ENCODE measurements at places on chromosomes 12 and 14.

DNA sequence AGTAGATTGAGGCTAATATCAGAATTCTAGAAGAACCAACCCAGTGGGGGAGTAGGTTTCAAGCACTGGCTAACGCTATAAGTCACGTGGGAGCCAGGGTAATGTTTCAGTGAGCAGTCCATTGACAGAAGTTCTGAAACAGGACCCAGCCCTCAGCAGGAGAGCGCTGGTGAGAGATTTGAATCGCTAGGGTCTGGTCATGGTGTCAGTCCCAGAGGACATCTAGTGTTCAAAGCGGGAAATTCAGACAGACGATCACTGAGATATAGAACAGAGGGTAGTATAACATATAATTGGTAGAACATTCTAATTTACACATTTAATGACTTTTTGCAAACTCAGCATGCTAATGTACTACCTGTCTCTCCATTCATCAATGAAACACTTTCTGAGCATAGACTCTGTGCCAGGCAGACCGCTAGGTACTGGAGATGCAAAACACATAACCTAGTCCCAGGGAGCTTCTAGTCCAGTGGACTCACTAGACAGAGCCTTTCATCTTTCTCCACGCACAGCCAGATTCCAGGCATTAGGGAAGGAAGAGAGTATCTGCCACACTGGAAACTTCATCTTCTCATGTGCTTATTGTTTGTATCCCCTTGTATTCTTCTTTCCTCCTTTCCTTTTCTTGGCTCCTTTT, 35.4 kb upstream of the RNASE3 start:
- peak; percentile 90 for DNase-seq

GRCh38 chr12:127400221-127400620, 866.7 kb upstream of the TMEM132C start:
- DNase-seq: no peak

- DNase-seq: no peak
Measured at GRCh38 chr14:54767139-54767431, 135.5 kb downstream of the GCH1 start.

DNA sequence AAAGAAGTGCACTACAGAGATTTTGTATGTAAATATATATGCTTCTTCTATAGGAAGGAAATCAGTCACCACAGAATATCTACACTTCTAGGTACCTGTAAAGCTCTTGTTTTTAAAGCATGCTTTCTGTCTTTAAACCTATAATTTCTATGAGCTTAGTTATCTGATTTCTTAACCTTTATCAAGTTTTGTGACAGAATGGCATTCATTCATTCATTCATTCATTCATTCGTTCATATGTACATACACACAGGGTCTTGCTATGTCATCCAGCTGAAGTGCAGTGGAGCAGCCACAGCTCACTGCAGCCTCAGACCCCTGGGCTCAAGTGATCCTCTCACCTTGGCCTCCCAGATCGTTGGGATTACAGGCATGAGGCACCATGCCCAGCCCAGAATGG, 16.1 kb downstream of the PPHLN1 start:
- DNase-seq: no peak

- no peak for DNase-seq
Measured at GRCh38 chr12:25368557-25368956, 117.8 kb upstream of the KRAS start.

GRCh38 chr14:69693801-69694729, 72.9 kb upstream of the SRSF5 start:
- DNase-seq: peak; percentile 73

- DNase-seq: no peak
Measured at GRCh38 chr14:79656056-79656455, 555.2 kb downstream of the DIO2 start.

DNA sequence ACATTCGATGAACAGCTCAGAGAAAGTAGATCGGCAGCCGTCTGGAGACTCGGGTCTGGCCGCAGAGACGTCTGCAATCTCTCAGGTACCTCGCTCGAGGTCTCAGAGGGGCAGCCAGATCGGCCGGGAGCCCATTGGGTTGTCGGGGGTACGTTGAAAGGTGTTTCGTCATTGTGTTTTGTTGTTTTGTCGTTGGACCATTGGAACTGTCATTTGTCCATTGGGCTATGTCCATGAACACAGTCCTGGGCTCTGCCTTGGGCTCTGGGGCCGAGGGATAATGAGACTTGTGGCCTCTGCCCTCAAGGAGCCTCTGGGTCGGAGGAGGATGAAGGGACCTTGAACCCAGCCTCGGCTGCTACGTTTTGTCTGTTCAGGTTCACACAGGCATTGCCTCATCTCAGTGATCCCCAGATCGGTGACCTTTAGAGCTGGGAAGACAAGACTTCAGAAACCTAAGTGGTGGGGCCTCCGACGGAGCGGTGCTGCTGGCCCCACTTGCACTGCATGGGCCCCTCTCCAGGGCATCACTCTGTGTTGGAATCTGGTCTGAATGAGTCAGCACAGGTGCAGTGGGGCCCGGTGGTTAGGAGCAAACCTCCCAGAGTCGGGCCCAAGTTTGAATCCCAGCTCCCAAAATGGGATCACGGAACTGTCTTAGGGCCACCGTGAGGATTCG, 23.6 kb upstream of the MLXIP start:
- DNase-seq: no peak

DNA sequence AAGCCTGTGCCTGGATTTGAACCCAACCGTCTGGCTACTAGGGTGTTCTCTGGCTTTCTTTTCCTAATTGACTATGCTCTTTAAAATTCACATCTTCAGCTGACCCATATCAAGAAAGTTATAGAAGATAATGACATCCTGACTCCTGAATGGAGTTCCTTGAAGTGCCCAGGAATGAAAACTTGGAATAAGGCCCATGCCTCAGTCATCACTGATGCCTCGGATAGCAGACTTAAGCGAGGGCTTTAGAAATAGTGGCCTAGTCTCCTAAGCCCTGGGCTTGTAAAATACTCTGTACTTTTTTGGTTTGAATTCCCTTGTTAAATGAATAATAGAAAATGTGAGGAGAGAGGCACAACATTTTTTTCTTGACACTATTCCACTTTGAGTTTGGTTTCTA, 39.0 kb downstream of the CHST11 start:
- DNase-seq: no peak

DNA sequence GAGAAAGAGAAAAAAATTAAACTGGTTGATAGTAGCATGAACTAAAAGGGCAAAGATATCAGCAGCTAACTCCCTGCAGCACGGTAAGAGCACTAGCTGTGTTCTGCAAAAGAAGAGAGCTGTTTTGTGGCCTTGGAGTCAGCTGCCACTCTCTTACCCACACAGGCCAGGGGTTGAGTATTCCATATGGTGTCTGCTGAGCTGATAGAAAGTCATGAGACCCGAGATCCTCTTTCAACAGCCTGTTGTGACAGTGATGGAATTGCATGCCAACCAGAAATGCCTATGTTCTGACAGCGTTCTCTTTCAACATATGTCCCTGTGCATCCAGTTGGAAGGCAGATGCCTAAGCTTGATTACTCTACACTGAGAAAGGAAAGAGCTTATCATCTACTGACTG, 39.9 kb downstream of the TMTC1 start:
- DNase-seq: no peak

- DNase-seq: no peak
Measured at GRCh38 chr14:44564908-44565307, 57.8 kb upstream of the FSCB start.

DNA sequence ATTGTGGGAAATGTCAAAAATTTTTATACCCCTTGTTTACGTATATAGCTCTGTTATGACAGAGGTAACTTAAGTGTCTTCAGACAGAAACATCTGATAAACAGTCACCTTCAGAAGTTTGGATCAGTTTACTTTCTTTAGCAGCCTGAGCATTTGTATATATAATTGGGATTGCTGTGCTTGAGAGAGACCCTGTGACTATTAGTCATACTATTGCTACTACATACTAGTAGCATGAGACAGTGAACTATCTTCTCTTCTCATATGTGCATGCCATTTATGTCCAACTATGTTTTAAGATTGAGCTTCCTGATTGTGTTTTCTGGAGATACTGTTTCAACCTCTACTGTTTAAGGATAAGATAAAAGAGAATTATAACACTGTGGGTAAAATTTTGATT, 101.5 kb downstream of the PDE6H start:
- no peak for DNase-seq

DNA sequence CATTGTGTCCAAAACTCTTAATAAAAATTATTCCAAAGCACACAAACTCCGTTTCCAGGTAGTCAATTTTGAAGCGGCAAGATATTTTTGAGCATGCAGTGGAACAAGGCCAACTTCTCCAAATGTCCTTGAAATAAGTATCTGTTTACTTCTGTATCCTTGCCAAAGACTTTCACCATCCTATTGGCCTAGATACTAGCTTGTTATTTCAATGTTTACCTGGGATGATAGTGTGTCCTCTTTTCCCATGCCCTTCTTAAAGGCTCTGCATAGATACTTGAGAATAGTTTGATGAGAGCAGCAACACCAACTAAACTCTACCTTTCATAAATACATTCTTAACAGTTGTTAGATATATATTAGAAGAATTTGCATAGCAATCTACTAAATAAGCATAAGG, 160.9 kb downstream of the KCNC2 start:
- no peak for DNase-seq

DNA sequence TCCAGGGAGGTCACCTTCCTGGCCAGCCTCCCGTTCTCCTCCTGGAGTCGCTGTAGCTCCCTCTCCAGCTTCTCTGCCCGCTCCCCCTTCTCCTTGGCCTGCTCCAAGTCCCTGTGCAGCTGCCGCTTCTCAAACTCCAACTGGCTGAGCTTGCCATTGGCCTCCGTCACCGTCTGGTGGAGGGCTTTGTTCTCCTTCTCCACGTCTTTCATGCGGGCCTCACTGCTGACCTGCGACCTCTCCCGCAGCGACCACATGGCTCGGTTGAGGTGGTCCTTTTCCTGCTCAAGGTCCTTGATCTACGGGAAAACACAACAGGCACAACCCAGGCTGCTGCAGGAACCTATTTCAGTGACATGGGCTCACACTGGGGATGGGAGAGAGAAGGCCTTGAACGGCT, 69.3 kb upstream of the GPR68 start:
- DNase-seq: no peak

DNA sequence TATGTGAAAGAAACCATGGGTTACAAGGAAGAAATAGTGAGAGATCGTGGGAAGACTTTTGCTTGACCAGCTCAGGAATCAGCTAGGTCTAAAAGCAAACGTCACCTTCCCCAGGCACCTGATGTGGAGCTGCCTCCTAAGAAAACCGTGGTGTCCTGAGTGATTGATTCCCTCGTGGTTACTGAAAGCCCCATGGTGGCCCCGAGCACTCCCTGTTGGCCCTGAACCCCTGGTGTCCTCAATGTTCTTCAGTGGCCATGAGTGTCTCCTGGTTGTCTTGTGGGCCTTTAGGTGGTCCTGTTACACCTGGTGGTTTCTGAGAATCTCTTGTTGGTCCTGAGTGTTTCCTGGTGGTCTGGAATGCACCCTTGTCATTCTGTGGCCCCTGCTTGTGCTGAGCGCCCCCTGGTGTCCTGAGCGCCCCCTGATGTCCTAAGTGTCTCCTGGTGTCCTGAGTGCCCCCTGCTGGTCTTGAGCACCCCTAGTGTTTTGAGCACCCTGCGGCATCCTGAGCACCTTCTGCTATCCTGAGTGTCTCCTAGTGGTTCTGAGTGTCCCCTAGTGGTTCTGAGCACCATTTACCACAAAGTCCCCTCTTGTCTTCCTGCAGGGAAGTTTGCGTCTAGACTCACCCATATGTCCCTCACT, 518.7 kb downstream of the TMEM121 start:
- peak; percentile 74 for DNase-seq

- DNase-seq: no peak
Measured at GRCh38 chr14:52844262-52845060, 53.1 kb upstream of the GNPNAT1 start.

DNA sequence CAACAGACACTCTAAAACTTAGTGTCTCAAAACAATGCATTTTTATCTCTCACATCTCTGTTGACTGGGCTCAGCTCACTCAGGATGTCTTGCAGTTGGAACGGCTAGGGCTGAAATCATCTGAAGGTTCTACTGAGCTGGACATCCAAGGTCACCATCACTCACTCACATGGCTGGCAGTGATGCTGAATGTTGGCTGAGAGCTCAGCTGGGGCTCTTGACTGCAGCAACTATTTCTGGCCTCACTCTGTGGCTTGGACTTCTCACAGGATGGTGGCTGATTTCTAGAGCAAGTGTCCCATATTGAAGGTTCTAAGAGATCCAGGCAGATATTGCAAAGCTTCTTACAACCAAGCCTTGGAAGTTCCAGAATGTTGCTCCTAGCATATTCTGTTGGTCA, 166.5 kb downstream of the ZFP36L1 start:
- no peak for DNase-seq

GRCh38 chr14:77026930-77027537, 1.5 kb downstream of the IRF2BPL start:
- DNase-seq: peak; percentile 80

DNA sequence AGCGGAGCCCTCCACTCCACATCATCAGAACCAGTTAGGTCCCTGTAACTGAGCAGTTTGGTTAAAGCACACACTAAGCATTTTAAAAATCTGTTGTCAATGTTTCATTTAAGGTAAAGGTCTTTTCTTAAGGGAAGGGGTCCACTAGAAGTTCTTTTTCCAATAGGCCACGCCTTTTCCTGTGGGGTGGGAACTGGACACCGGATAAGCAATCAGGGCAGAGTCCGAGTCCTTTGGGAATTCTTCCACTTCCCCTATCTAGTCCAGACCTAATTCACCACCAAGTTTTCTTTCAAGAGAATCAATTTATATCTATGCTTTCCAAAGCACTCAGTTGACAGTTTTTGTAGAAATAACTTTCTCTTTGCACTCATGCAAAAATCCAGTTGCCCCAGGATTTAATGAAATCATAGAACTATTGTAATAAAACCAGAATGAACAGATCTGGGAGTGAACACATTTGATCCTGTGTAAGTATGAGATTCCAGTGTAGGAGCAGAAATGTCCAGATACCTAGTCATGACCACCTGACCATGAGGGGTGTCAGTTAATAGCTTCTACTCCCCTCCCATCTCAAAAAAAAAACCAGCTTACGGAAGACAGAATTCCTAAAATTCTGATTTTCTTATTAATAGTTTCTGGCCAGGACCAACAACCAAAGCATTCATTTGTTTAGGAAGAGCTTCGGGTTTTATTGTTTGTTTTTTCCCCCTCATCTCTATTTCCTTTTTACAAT, 11.7 kb downstream of the VPS37B start:
- DNase-seq: no peak

- no peak for DNase-seq
Measured at GRCh38 chr12:26396402-26396801, 201.0 kb downstream of the SSPN start.

GRCh38 chr12:49673446-49674317, 33.5 kb downstream of the FMNL3 start:
- DNase-seq: peak; percentile 89

- DNase-seq: no peak
Measured at GRCh38 chr14:95518045-95518751, 1.7 kb upstream of the SYNE3 start.

GRCh38 chr12:5806371-5807089, 138.5 kb downstream of the ANO2 start:
- DNase-seq: no peak

GRCh38 chr14:68824517-68825347, 31.9 kb upstream of the ZFP36L1 start:
- DNase-seq: peak; percentile 64

GRCh38 chr12:16352481-16352880, 5.0 kb downstream of the MGST1 start:
- no peak for DNase-seq

GRCh38 chr12:1820191-1820895, at the start of gene LRTM2:
LRTM2 (plus strand) TSS chr12:1820565; CDS start chr12:1828149, 7,584 bp downstream.
- no peak for DNase-seq

All from erythroblast (primary cell).